ENCODE measurements at places on chromosomes 12 and 14. TPM values are rescaled to one million over a fixed set of nuclear protein-coding genes. Genes with fewer than 3 reads are reported as not detected.

The CELA1 gene
- total RNA-seq: not detected

The ZNF705A gene
- total RNA-seq: not detected

The C12orf56 gene
- total RNA-seq: not detected

The KLRG1 gene
- 1.4 TPM for total RNA-seq

The GALNT8 gene
- 7.5 TPM for total RNA-seq

The PLEKHD1 gene
- total RNA-seq: 0.16 TPM

The TAS2R13 gene
- total RNA-seq: 1.5 TPM

The FOS gene
- 1,356 TPM for total RNA-seq

The BHLHE41 gene
- 22.8 TPM for total RNA-seq

The KLHL33 gene
- total RNA-seq: not detected

The SYNE3 gene
- 12.9 TPM for total RNA-seq

DNA sequence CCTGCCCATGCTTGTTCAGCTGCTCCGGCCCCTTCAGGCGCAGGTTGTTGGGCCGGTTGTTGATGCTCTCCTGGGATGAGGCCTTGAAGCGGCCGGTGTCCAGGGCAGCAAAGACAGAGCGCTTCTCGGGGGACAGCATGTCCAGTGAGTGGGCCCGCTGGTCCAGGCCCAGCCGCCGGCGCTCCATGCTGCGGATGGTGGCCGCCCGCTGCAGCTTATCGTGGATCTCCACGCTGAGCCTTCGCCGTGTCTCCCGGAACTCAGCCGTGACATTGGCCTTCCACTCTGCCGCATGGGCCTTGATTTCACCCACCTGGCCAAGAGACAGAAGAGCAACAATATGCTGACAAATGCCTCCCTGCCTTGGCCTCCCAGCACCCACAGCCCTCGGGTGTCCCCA is 137.2 kb downstream of the KCNK10 start:
- H3K4me3 ChIP-seq: no peak overlapping the region
- H3K36me3 ChIP-seq: no peaks in the 10 kb centered on the region
- H3K27ac ChIP-seq: no peak overlapping the region
- peaks cover 14% of the 10 kb centered on the region for H3K4me1 ChIP-seq
- H3K27me3 ChIP-seq: no peaks in the 10 kb centered on the region

- no peaks in the 10 kb centered on the region for H3K4me1 ChIP-seq
- H3K4me3 ChIP-seq: no peak overlapping the region
- no peaks in the 10 kb centered on the region for H3K27me3 ChIP-seq
Measured at GRCh38 chr12:64001439-64001838, 156.9 kb downstream of the SRGAP1 start.

DNA sequence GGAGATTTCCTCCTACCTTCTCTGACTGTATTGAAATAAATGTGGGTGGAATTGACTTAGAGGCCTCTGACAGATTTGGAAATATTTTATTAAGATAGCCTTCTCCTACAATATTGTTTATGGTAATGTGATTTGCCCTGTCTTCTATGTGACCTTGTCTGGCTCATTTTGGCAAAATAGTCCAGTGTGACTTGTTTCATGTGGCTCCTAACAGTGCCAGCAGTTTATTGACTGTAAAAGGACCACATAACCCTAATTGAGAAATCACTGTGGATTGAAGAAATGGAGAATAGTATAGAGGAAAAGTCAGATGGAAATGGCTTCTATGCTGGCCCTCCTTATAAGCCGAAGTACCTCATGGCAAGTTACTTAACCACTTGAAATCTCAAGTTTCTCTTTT is 170.9 kb upstream of the PTPRQ start:
- no peak for DNase-seq
- no peak overlapping the region for H3K4me3 ChIP-seq
- no peaks in the 10 kb centered on the region for H3K36me3 ChIP-seq
- no peaks in the 10 kb centered on the region for H3K4me1 ChIP-seq

DNA sequence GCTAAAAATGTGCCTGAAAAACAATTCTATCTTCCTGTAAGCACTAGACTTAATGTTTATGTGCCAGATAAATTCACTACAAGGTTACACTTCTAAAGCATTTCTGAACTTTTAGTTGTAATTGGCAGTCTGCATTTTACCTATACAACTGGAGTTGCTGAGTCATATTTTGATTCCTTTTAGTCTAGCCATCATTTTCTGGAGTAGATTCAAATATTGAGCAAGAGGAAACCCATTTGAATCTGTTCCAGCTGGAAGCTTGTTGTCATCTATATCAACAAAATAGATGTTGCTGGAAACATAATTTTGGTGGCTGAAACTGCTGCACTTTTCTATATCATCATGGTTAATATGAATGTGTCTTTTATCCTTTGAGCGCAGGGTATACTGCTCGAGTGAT is 122.2 kb upstream of the CCDC175 start:
- no peaks in the 10 kb centered on the region for H3K36me3 ChIP-seq
- H3K27ac ChIP-seq: no peak overlapping the region
- no peak for DNase-seq
- H3K4me1 ChIP-seq: no peaks in the 10 kb centered on the region

GRCh38 chr12:105025890-105026289 is 39.8 kb downstream of the NOPCHAP1 start:
- peak; percentile 24 for DNase-seq
- H3K4me1 ChIP-seq: peaks cover 10% of the 10 kb centered on the region
- no peaks in the 10 kb centered on the region for H3K27me3 ChIP-seq

- H3K27ac ChIP-seq: no peak overlapping the region
- DNase-seq: no peak
- no peak overlapping the region for H3K4me3 ChIP-seq
Measured at GRCh38 chr12:102921240-102921639, 4.2 kb upstream of the PAH start.

DNA sequence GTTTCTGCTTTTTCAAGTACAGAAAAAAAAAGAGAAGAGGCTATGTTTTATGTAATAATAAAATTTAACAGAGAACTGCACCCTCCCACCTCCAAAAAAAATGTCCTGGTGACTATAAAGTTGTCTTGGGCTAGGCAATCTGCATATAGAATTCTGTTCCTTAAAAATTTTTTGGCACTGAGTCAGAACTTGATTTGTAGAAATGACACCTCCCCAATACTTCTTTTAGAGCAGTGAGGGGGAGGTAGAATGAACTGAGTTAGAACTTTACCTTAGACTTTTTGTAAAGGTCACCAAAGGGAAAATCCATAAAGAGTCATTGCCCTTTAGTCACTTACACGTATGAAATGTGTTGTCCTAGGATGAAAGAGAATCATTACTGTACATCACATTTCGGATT is 80.0 kb downstream of the BTG1 start:
- peaks cover 61% of the 10 kb centered on the region for H3K4me1 ChIP-seq
- no peaks in the 10 kb centered on the region for H3K36me3 ChIP-seq
- peak overlapping the region; percentile 78 for H3K27ac ChIP-seq
- DNase-seq: no peak
- H3K27me3 ChIP-seq: no peaks in the 10 kb centered on the region
- no peak overlapping the region for H3K4me3 ChIP-seq

DNA sequence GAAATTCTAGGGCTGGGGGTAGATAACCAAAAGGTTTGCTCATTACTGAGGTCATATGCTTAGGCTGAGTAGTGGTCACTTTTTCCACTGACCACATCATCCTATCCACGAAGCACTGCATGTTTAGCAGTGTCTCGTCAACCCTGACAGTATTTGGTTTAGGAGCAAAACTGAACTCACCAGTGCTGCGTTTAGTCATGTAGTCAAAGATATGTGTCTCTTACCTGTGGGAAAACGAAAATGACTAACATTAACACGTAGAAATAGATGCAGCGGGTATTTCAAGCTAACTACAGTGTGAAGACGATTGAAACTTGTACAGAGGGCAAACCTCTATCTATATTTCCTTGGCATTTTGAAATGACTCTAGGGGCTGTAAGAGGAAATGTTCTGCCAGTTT is 34.6 kb downstream of the MTHFD1 start:
- H3K27me3 ChIP-seq: no peaks in the 10 kb centered on the region
- peaks cover 11% of the 10 kb centered on the region for H3K36me3 ChIP-seq
- no peak overlapping the region for H3K27ac ChIP-seq

- peak; percentile 80 for DNase-seq
- no peaks in the 10 kb centered on the region for H3K36me3 ChIP-seq
- peaks cover 4% of the 10 kb centered on the region for H3K4me1 ChIP-seq
- no peak overlapping the region for H3K4me3 ChIP-seq
- no peaks in the 10 kb centered on the region for H3K27me3 ChIP-seq
Measured at GRCh38 chr12:101839324-101840283, 8.8 kb upstream of the GNPTAB start.

GRCh38 chr14:72864712-72865365 is 29.1 kb downstream of the DPF3 start:
- no peaks in the 10 kb centered on the region for H3K27me3 ChIP-seq
- H3K36me3 ChIP-seq: no peaks in the 10 kb centered on the region
- H3K4me3 ChIP-seq: no peak overlapping the region
- no peak for DNase-seq

DNA sequence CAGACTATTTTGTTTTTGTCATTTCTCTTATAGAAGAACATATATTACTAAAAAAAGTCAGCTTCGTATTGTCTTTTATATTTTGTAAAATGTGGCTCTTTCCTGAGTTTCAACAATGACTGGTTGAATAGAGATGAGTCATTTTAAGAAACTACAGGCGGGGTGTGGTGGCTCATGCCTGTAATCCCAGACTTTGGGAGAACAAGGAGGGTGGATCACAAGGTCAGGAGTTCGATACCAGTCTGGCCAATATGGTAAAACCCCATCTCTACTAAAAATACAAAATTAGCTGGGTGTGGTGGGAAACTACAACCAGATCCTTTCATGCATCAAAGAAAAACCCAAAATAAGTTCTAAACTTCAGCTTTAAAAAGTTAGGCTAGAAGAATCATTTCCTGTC is 28.8 kb downstream of the HECTD4 start:
- no peaks in the 10 kb centered on the region for H3K27me3 ChIP-seq
- peaks cover 31% of the 10 kb centered on the region for H3K4me1 ChIP-seq
- no peaks in the 10 kb centered on the region for H3K36me3 ChIP-seq
- DNase-seq: no peak
- H3K4me3 ChIP-seq: no peak overlapping the region

DNA sequence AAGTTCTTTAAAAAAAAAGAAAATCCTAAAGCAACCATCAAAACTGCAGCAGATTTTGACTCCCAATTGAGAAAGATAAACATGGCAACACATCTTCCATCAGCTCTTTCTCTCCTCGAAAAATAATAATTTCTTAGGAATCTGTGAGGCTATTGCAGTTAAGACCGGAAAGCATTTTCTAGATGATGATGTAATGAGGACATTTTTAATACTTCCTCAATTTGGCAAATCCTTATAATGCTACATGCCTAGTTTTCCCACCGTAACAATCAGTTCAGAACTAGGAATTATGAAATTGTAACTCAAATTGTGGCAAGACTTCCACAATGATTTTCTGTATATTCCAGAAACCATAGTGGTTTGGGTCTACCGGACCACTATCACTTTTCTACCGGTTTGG is 180.9 kb upstream of the PDE3A start:
- no peaks in the 10 kb centered on the region for H3K36me3 ChIP-seq
- H3K4me1 ChIP-seq: no peaks in the 10 kb centered on the region
- H3K4me3 ChIP-seq: no peak overlapping the region

- H3K27me3 ChIP-seq: no peaks in the 10 kb centered on the region
- H3K36me3 ChIP-seq: no peaks in the 10 kb centered on the region
- no peaks in the 10 kb centered on the region for H3K4me1 ChIP-seq
- no peak for DNase-seq
Measured at GRCh38 chr14:30069536-30069935, 141.9 kb upstream of the PRKD1 start.

GRCh38 chr14:68168460-68169109 is 349.0 kb downstream of the RAD51B start:
- peaks cover 75% of the 10 kb centered on the region for H3K4me1 ChIP-seq
- no peak for DNase-seq
- H3K4me3 ChIP-seq: no peak overlapping the region
- H3K36me3 ChIP-seq: no peaks in the 10 kb centered on the region
- H3K27ac ChIP-seq: peak overlapping the region; percentile 83

All from transverse colon (tissue), 4 donors.